ENCODE measurements at places on chromosomes 5 and 9.

GRCh38 chr5:135447298-135447929, at the start of gene DCANP1:
DCANP1 (minus strand) TSS chr5:135447348; CDS start chr5:135447108, 240 bp downstream.
- DNase-seq, result peak; percentile 46

GRCh38 chr5:155540000-155540595, 526.5 kb downstream of the KIF4B start:
- peak; percentile 99 for DNase-seq

DNA sequence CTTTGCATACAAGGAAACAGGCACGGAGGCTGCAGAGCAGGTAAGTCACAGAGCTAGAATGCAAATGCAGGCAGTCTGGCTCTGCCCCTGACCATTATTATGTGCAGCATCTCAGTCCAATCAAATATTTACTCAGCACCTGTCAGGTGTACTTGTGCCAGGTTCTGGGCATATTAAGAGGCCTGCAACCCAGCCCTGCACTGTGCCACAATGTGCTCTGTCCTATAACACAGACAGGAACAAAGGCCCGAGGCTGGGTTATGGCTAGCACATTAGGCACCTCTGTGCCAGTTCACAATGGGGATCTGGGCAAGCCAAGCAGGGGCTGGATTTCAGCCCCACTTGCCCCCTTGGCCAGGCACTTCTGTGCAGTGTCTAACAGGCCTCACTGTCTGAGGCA, 14.0 kb downstream of the ARL15 start:
- peak; percentile 95 for DNase-seq

DNA sequence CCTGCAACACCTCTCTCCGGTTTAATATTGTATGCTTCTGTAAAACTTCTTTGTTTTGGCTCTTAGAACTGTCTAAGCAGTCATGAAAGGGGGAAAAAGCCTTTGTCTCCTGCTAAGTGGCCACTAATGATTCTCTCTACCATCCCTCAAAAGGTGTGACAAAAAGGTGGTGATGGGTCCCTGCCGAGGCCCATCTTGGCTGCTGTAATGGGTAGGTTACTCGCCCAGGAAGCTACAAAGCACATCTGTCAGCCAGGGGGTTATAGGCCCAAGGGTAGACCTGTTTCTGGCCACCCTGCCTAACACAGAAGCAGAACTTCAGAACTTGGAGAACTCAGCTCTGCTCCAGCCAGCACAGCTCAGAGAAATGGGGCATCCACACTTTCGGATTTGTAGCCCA, 1.6 kb downstream of the FAM219A start:
- DNase-seq, result peak; percentile 29

DNA sequence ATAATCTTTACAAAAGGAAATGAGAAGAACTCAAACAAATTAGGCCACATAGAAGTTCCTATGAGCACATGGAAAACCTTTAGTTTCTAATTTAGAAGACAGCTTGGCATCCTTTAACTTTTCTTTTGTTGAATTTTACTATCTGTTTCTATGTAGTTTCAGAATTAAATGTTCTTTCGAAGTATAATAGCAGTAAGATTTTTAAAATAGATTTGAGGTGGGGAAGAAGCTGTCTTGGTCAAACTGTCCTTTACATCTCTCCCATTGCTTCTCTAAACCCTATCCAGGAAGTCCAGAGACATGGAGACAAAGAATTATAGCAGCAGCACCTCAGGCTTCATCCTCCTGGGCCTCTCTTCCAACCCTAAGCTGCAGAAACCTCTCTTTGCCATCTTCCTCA, at the start of gene OR1L4:
Gene OR1L4 (plus strand): TSS at position 301 of the 400 bp plus-strand sequence. CDS start 0 bp downstream, at position 301.
- no peak for DNase-seq

GRCh38 chr5:68932830-68933434, 160.9 kb upstream of the SLC30A5 start:
- DNase-seq, result peak; percentile 47

DNA sequence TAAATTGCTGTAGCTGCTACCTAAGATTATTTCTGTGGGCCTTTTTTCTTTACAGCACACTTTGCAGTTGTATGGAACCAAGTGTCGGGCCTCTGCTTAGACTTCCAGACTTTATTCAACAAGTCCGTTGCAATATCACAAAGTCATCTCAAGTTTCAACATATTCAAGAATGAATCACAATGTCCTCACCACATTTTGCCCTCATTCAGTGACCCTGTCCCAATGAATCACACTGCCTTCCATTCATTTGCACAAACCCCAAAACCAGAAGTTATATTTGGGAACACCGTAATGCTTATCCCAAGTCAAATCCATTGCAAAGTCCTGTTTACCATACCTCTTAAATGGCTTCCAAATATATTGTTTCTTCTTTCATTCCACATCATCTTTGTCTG, 439.6 kb downstream of the CSNK1G3 start:
- DNase-seq, result no peak

DNA sequence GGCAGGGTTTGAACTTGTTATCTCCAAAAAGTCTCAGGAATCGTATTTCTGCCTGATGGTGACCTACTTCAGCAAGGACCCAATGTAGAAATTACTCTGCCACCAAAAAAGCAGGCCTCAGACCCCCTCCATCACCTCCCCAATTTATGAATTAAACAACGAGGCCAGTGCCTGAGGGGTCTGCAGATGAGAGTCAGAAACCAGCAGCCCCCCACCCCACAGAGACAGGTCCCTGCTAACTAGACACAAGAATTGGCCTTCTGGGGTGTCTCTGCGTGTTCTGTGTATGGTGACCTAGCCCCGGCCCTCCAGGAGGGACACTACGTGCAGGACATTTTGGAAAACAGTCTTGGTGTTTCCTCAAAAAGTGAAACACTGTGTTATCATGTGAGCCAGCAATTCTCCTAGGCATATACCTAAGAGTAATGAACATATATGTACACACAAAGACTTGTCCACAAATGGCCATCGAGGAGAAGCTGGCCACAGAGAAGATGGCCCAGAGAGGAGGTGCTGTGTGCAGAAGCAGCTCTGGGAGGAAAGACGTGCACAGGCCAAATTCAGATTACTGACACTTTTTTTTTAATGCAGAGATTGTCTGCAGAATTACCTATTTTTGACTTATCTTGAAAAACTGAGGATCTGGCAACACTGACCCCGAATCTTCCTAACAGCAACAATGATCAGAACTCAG, 93.8 kb downstream of the ADAMTS2 start:
- DNase-seq, result no peak

GRCh38 chr9:109037946-109038715, 24.8 kb upstream of the CTNNAL1 start:
- DNase-seq, result no peak

GRCh38 chr9:36690412-36691168, 117.9 kb downstream of the MELK start:
- DNase-seq, result no peak

Data from NCI-H69 (cell line).